ENCODE measurements at places on chromosomes 2 and 18. TPM values are rescaled to one million over a fixed set of nuclear protein-coding genes. Genes with fewer than 3 reads are reported as not detected.

Gene CDKL4
- total RNA-seq, result not detected

DNA sequence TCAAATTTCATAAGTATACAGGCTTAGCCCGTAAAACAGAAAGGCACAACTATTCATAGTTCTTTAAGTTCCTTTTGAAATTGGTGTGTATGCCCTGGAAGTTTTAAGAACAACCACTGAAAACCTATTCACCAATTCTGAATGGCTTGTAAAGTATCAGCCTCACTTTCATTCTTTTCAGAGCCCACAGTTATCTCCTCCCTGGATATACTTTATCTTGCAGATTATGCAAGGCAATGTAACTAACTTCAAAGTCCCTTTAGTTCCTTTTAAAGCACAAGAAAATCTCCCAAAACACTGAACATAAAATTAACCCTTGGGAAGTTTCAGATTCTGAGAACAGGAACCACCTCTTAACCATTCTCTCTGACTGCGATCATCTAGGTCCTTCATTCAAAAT is 1.1 kb downstream of the STRN start:
- no peak for DNase-seq

DNA sequence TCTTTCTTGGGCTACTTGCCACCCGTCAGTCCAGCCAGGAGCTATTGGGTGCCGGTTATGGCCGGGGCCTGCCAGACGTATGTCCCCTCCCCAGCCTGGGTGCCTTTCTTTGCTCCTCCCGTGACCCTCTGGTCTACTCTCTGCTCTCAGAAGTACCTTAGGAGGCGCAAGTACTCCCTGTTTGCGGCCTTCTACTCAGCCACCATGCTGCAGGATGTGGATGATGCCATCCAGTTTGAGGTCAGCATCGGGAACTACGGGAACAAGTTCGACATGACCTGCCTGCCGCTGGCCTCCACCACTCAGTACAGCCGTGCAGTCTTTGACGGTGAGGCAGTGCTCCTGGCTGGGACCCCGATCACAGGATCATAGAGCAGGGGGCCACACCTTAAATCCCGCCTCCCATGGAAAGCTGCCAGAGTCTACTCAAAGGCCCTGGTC is 99.5 kb downstream of the DYSF start:
- DNase-seq, result no peak

GRCh38 chr2:69989009-69989408 is 27.6 kb upstream of the ASPRV1 start:
- DNase-seq, result no peak

DNA sequence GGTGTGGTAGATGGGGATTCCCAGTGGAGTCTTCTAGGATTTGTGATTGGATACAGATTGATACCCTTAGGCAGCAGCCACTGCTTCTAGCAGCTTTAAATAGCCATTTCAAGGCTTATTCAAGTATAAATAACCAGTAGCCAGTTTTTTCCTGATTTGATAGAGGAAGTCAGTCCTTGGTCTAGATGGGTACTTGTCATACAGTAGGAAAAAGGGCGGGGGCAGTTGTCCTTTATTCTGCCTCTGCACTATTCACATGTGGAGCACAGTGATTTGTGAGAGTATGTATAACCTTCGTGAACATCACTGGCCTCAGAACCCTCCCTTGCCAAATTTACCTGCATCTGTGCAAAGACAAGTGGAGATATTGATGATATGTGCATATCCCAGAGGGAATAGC is 6.8 kb downstream of the PPP1CB start:
- DNase-seq, result no peak

DNA sequence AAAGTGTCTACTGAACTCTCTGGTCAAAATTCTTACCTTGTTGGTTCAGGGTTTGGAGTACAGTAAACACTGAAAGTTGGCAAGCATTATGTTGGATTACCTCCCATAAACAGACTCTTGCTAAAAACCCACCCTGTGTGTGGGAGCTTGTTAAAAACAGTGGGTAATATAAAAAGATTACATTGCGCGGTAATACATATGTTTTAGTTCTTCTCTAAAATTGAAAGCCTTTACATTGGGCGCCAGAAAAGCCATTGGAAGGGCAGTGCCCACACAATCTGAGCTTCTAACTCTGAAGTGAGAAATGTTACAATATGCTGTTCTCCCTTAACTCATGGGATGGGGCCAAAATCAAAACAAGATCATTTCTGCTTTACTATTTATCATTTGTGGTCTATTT is 510.7 kb downstream of the CNTNAP5 start:
- DNase-seq, result no peak

Gene KLHL41
- total RNA-seq, result 0.87 TPM

DNA sequence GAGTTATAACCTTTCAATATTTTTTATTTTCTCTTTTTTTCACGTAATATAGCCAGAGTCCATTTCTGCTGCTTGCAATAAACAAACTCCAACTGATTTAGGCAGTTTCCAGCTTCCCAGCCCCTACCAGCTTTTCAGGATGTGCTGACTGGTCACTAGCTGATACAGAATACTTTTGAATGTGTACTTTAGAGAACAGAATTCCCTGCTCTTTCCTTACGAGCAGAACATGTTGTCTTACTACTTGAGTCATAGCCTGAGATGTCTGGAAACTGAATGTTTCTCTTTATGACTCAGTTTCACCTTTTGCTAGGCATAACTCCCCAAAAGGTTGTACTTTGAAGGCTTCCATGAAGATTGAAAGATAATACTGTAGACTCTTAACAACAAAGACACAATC is 44.5 kb upstream of the KCNE4 start:
- no peak for DNase-seq

- DNase-seq, result no peak
Measured at GRCh38 chr2:183059561-183059960, 19.0 kb upstream of the DUSP19 start.

Gene BOK
- total RNA-seq, result 117 TPM

DNA sequence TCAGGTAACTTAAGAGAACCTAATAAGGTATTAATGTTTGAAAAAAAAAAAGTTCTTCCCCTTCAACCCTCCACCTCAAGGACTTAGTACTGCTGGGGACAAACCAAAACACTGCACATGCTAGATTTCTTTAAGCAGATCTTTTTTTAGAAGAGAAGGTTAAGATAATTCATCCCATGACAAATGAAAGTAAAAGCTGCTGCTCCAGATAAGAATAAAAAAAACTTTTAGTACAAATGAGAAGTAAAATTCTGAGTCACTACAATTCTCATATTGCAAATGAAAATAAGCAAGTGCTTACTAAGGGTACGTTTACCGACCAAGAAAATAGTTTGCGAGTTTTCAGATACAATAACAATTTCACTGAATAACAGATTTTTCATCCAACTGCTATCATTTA is 8.9 kb downstream of the STAM2 start:
- no peak for DNase-seq

Gene RAPH1
- 69.8 TPM for total RNA-seq

GRCh38 chr2:241467777-241468475 is 40.5 kb downstream of the STK25 start:
- DNase-seq, result no peak

- no peak for DNase-seq
Measured at GRCh38 chr2:242020196-242021004, 150.9 kb downstream of the RTP5 start.

DNA sequence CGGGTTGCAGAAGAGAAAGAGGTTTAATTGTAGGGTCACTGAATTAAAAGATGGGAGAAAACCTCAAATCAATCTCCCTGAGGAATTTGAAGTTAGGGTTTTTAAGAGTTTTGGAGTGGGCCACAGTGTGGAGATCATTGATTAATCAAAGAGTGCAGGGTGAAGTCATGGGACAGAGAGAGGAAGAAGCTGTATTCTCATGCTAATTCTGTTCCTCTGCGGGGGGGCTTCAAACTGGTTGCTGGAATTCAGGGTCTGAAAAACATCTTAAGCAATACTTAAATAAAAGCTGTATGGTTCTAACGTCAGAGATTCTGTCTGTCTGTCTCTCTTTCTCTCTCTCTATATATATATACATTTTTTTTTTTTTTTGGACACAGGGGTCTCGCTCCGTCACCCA is 169.8 kb upstream of the SPATS2L start:
- DNase-seq, result no peak

GRCh38 chr2:14543284-14543683 is 89.2 kb upstream of the LRATD1 start:
- no peak for DNase-seq

- DNase-seq, result no peak
Measured at GRCh38 chr2:27147935-27148334, 869 bp upstream of the TCF23 start.

Gene MFSD6
- total RNA-seq, result 12.4 TPM

Gene C2orf92
- total RNA-seq, result 0.78 TPM

DNA sequence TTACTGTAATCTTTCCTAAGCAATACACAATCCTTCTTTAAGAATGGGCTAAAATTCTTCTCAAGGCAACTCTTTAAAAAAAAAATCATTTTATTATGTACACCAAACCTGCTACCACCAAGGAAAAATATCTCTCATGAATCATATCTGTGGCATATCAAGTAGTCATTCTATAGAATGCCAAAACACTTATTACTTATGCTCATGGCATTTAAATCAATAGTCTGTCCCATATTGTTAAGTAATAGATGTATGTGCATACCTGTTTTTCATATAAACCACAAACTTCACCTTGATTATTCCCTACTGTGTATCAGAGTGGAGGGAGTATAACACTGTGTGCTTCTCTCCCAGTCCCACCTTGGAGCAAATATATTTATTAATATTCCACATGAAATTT is 95.8 kb upstream of the SETBP1 start:
- DNase-seq, result no peak

DNA sequence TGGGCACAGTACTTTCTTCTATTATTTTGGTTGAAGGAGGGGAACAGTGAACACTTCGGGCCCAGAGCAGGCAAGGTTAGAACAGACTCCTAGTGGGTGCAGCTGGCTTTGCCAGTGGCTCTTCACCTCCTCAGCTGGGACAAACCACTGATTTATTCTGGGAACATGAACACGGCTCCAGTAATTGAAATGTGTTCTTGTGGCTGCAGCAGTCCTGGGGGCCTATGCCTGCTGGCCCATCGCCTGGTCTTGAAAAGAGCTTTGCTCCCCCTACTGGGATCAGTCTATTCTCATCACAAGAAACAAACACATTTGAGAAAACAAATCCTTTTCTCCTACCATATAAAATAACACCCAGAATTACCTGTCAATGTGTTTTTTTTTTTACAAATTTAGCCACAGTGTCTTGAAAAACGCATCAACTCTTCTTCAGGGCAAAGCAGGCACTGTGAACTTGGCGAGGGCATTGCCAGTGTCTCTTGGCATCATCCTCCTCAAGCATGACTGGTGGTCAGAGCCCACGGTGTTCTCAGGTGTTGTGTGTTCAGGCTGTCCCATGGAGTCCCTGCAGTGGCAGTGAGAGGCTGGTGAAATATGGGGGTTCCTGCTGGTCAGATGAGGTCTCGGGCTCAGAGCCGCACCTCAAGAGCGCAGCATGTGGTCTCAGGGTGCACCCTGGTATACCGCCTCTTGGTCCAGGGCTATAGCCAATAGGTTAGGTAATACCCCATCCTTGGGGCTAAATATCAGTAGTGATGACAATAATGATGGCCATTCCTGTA is 51.3 kb downstream of the RNF144A start:
- no peak for DNase-seq

Gene CD8B2
- not detected for total RNA-seq

Gene GLI2
- 1.7 TPM for total RNA-seq

Gene CLEC4F
- 0.18 TPM for total RNA-seq

DNA sequence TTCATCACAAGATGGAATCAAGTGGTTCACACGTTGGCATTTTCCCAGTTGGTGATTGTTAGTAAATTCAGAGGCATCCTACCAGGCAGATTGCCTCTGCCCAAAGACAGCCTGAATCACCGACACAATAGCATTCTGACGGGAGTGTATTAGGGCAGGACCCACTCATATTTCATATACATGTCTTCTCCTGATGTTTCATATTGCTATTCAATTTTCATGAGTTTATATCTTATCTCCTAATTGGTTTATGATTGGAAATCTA is 14.5 kb upstream of the BMP10 start:
- DNase-seq, result no peak

GRCh38 chr2:133768256-133768655 is 200.0 kb upstream of the NCKAP5 start:
- no peak for DNase-seq

Gene FBLN7
- total RNA-seq, result 5.8 TPM

GRCh38 chr2:27076323-27076722 is 2.1 kb upstream of the EMILIN1 start:
- no peak for DNase-seq

GRCh38 chr18:8661754-8662559 is 43.4 kb upstream of the MTCL1 start:
- no peak for DNase-seq

GRCh38 chr2:161402297-161402696 is 13.8 kb upstream of the TBR1 start:
- DNase-seq, result no peak

Gene PSMA8
- total RNA-seq, result not detected

GRCh38 chr2:60278906-60279305 is 274.5 kb downstream of the BCL11A start:
- no peak for DNase-seq

DNA sequence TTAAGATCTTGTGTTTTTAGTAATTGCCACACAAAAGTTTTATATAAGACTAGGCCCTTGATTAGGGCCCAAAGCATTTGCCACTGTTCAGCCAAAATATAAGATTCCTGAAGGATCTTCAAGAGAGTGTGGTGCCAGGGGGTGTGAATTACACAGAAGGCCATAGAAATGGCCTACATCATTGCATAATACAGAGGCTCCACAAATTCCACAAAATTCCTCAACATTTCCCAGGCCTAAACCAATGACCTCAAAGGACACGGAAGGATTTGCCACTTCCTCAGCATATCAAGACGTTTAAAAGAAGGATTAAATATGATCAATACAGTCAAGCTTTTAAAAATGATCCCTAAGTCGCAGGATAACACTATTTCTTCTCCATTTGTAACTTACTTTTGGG is 24.1 kb downstream of the COL6A3 start:
- no peak for DNase-seq

- no peak for DNase-seq
Measured at GRCh38 chr2:147001061-147001460, 843.8 kb upstream of the ACVR2A start.

GRCh38 chr18:34697233-34697632 is 12.9 kb upstream of the DTNA start:
- no peak for DNase-seq

DNA sequence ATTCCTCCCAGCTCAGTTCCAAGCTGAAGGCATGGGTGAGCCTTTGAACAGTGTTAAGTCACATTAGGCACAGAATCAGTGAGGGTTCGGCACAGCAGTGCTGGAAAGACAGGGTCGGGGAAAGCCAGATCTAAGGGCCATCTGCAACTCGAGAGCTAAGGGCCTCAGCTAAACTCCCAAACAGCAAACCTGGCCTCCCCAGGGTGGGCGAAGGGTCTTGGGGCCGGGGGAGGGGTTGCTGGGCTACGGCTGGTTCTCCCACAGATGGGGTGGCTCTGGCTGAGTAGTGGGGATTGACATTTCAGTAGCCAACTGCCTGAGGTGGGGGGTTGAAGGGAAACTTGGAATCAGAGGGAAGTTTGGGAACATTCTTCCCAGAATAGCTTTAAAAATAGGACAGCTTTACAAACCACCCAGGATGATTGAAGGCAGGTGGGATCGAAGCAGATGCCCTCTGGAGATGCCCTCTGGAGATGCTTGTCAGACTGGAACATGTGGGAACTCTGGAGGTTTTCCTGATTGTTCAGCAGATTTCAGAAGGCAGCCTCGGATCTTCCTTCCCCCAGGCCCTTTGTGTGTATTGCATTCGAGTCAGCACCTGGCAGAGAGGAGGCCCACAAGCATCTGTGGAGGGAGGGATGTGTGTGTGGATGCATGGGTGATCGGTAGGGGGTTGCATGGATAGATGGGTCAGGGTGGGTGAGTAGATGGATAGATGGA is 156.4 kb downstream of the SMAD7 start:
- DNase-seq, result no peak

Gene LIPG
- total RNA-seq, result 123 TPM
